ENCODE measurements at places on chromosomes 4 and X.

GRCh38 chrX:3697220-3697684 is 16.2 kb downstream of the PRKX start:
- DNase-seq: no peak

DNA sequence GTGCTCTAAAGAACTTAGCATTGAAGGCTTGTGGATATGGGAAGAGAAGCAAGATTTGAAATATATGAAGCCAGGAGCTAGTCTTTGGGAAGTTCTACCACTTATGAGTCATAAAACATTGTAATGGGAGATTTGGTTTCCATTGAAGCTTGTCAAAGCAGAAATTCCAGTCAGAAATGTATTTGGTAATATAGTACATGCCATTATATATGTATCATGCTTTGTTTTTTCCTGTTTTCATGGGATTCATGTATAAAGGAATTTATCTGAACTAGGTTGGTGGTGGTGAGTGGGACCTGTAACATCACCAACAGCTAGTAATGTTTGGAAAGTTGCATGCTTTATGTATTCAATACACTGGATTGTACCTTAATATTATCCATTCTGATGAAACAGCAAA is 14.6 kb upstream of the DCAF8L2 start:
- no peak for DNase-seq

DNA sequence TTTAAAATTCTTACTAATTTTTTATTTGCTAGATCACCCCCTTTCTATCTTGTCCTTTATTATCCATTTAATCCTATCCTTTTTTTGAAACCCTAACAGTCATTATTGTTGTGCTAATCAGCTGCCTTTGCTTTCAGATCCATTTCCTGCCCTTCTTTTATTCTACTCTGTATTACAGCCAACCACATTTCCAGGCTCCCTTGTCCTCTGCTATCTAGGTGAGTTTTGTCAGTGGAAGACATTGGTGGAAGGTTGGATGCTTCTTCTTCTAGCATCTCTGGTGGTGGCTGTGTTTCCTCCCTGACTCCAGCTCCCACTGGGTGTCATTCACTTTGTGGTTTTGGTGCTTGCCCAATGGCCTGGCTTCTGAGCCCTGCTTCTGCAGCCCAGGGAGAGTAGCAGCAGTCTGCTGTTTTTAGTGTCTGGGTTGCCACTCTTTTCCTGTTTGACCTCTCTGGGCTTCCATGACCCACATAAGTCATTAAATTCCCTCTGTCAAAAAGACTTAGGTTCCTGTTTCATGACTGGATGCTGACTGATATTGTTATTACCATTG is 225.2 kb upstream of the PGRMC2 start:
- DNase-seq: no peak

DNA sequence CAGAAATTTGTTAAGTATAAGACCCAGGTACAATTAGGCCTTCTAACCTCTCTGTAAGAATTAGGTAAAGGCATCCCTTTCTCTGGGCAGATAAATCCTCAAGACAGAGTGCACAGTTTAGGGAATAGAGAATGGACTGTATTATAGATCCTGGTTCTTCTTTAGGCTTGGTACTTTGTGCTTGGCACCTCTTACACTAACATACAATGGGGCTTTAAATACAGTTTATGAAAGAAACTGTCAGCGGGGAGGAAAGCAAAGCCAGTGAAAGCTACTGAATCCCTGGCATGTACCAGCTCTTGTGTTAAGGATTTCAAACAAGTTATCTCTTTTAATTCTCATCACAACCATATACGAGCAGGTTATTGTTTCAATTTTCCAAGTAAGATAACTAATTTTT is 1350.0 kb downstream of the ADGRL3 start:
- no peak for DNase-seq

- DNase-seq: no peak
Measured at GRCh38 chrX:35696760-35697234, 101.3 kb upstream of the MAGEB16 start.

GRCh38 chrX:148940411-148940996 is 440.1 kb downstream of the AFF2 start:
- no peak for DNase-seq

GRCh38 chr4:36533944-36534343 is 252.5 kb downstream of the DTHD1 start:
- DNase-seq: no peak

DNA sequence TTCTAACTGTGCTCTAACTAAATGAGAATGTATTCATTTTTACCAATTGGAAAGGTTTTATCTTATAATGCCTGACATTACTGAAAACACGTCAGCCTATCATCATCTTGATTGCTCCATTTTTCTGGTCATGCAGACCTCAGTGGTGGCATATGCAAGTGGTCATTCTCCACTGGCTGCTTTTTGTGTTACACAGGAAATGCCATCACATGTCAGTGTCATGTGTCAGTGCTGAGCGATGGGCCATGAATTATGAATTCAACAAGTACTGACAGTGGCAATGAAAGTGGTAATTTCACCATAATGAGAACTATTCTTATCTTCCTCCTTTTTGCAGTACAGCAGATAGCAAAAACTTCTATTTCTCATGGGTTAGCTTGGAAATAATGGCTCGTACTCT is 190.5 kb downstream of the PACRGL start:
- DNase-seq: no peak

DNA sequence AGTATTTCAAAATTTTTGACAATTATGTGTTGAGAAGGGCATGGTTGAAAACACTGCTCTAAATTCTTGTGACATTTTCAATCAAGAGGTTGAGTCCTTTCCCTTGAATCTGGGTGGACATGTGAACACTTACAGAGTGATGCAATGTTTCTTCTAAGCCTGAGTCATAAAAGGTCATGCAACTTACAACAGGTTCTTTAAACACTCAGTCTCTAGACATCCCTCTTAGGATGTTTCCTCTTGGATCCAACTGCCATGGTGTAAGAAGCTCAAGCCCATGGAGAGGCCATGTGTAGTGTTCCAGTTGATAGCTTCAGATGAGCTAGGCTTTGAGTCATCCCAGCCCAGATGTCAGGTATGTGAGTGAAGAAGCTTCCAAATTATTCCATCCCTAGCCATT is 232.2 kb upstream of the MAOA start:
- DNase-seq: no peak

DNA sequence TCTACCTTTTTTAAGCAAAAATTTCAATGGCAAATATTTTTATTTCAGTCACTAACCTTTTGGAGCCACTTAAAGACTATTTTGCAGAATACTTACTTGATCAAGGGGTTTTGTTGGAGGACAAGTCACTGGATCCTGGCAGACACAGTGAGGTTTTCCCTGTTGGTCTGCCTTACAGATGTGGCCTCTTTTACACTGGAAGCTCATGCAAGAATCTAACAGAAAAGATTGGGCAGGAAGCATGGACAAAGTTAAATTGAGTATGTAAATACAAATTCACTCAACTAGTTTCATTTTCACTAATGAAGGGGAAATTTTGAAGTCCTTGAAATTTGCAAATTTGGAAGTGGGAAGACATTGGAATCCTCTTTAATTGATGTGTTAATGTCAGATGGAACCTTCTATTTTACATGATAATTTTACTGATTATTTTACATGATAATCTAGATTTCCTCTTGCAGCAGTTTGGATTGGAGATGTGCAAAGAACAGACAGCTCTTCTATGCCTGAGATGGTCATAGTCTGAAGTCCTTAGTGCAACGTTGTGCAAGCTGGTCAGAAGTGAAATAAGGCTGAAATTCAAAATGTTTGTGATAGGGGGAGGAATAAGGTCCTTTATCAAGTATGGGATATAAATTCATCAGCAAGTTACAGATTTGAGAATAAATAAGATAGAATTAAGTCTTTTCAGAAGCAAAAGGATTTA is 38.4 kb downstream of the SPARCL1 start:
- DNase-seq: no peak

- DNase-seq: no peak
Measured at GRCh38 chr4:86181585-86181984, 178.3 kb downstream of the MAPK10 start.

DNA sequence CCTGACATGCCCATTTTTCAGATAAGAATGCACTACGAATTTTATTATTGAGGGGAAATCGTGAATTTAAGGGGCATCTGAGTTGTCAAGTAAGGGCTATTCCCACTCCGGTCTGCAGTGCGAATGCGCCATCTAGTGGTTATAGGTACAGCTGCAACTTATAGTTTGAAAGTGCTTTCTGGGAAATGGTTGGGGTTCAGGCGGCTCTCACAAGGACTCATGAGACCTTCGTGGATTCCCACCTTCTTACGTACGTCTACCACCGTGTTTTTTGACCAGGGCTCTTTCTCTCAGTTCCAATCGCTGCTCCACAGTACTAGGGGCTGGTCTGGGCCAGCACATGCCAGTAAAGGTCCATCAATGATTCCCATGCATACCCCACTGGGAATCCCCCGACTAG is 12.3 kb downstream of the MSL3 start:
- DNase-seq: no peak

- no peak for DNase-seq
Measured at GRCh38 chrX:7746856-7747255, 96.1 kb upstream of the VCX start.

DNA sequence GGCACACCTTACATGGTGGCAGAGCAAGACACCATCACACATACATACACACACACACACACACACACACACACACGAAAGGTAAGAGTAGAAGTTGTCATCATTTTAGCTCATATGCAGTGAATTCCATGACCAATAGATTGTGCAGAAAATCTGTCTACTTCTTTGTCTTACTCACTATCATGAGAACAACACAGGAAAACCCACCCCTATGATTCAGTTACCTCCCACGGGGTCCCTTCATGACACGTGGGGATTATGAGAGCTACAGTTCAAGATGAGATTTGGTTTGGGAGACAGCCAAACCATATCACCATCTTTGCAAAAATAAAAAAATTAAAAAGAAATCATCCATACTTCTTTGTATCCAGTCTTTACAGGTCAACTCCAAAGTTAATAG is 221.1 kb downstream of the BMPR1B start:
- DNase-seq: no peak

GRCh38 chr4:5447755-5448154 is 260.6 kb downstream of the EVC2 start:
- DNase-seq: no peak

- no peak for DNase-seq
Measured at GRCh38 chr4:109040441-109040840, 262.0 kb downstream of the COL25A1 start.

GRCh38 chr4:154329268-154329868 is 162.2 kb downstream of the DCHS2 start:
- no peak for DNase-seq

DNA sequence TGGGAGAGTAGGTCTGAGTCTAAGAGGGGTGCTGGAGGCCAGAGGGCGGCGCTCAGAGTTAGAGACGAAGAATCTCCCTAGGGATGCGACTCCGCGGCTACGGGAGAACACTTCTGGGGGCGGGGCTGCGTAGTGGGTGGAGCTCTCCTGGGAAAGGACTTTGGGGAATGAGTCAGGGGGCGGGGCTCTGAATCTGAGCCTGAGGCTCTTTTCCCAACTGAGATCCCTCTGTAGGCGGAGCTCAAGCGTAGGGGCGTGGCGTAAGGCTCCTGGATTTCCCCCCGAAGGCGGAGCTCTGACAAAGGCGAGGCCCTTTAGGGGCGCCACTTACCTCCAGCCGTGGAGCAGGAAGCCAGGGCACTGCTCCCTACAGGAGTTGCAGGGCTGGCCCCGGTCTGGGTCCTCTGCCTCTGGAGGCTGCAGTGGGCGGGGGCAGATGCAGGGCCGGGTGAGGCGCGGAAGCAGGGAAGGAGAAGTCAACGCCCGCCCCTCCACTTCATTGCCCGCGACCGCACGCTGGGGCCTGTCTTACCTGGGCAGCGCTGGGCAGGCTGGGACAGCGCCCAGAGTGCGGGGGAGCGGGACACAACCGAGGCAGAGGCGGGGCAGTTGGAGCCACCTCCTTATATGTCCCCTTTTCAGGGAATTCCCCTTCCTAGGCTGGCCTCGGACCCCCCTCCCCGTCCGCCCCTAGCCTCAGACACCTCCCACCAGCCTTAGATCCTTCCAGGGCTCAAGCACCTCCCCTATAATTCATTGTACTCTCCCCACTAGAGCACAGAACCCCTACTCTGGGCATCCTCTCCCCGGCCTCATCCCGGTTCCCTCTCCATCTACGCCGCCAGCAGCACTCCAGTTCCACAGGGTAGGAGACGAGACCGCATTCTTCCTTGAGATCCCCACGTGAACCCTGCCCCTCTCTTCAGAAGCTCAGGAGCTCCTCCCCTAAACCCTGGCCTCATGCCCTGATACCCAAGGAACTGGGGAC is 1.6 kb downstream of the PRICKLE3 start:
- DNase-seq: no peak

DNA sequence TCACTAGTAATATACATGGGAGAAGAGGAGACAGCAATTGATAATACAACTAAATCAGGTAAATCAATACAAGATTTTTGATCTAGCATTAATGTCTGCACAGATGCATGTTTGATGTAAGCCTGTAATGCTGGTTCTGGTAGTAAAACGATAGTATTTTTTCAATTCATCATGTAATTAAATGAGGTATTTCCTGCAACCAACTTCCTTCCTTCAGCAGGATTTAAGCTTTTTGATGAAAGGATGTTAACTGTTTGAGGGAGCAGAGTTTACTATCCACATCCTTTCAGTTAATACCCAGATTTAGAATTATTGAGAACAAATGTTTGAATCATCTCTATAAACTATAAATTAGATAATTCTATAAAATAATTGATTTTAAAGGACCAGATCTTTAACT is 31.4 kb upstream of the NFKB1 start:
- no peak for DNase-seq

DNA sequence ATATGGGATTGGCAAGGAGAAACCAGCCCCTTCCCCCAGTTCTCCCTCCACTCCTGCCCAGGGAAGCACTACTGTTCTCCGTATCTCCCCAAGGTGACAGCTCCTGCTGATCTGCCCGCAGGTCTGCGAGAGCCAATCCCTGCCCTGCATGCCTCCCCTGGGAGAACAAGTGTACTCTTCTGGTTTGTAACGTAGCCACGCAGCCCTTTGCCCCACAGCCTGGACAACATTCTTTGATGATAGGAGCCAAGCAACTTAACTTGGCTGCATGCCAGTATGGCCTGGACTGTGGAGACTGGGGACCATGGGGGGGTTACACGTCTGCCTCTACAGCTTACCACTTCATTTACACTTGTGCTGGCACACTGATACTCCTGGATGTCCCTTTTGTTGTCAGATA is 2.0 kb downstream of the STBD1 start:
- DNase-seq: no peak

- no peak for DNase-seq
Measured at GRCh38 chr4:158259955-158260575, 49.8 kb downstream of the TMEM144 start.

GRCh38 chr4:90445380-90445779 is 318.2 kb downstream of the CCSER1 start:
- no peak for DNase-seq

- no peak for DNase-seq
Measured at GRCh38 chr4:169348541-169348940, 77.8 kb upstream of the SH3RF1 start.

DNA sequence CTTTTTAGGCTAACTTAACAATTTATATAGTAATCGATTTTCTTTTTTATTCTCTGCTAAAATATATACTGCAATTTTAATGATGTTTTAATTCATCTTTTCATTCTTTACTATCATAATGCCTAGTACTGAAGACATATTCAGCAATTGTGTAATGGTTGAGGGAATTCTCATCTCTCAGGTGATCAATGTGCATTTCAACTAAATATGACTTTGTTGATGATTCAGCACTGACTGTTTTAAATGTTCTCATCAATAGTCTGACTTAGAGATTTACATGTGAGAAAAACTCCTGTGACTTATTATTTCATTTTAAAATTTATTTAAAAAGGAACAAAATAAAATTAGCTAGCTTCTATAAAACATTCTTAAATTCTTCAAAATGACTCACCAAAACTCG is 1450.3 kb downstream of the STIM2 start:
- no peak for DNase-seq

All from stimulated activated CD8-positive, alpha-beta memory T cell treated with anti-CD3 and anti-CD28 coated beads, Interleukin-4, amount 100 ng/mL, for 4 hours (primary cell).